ENCODE measurements at places on chromosomes 1 and 21.

GRCh38 chr1:147651466-147651865 lies 18.9 kb downstream of the ACP6 start:
- DNase-seq, result no peak

GRCh38 chr1:117646956-117647355 lies 41.1 kb downstream of the TENT5C start:
- DNase-seq, result no peak

GRCh38 chr1:82538876-82539275 lies 738.1 kb downstream of the ADGRL2 start:
- DNase-seq, result no peak

- DNase-seq, result no peak
Observed at GRCh38 chr1:36602184-36602583, 119.5 kb upstream of the CSF3R start.

DNA sequence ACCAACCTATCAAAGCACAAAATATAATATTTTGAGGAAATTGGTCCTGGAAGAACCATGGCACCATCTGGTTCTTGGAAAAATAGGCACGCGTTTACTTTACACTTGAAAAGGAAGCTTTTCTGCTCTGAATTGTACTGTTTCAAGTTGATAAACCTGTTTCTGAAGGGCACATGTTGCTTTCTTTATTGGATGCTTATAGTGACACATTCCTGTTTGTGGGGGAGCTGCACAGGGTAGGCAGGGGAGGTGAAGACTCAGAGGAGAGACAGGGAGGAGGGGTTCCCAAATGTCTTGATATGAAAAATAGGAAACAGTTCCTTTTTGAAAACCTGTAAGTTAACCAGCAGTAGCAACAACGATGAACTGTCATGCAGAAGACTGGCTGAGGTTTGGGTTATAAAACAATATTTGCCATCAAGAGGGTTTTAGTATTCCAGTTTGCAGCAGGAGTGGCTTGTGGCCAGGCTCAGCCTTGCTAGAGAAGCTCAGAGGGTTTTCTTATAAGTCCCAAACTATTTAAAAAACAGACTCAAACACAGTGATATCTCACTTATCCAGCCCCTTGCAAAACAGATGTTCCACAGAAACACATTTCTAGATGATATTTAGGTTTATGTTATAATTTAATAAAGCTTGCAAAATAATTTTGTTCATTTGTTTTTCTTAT lies 127.0 kb upstream of the MROH9 start:
- DNase-seq, result no peak

DNA sequence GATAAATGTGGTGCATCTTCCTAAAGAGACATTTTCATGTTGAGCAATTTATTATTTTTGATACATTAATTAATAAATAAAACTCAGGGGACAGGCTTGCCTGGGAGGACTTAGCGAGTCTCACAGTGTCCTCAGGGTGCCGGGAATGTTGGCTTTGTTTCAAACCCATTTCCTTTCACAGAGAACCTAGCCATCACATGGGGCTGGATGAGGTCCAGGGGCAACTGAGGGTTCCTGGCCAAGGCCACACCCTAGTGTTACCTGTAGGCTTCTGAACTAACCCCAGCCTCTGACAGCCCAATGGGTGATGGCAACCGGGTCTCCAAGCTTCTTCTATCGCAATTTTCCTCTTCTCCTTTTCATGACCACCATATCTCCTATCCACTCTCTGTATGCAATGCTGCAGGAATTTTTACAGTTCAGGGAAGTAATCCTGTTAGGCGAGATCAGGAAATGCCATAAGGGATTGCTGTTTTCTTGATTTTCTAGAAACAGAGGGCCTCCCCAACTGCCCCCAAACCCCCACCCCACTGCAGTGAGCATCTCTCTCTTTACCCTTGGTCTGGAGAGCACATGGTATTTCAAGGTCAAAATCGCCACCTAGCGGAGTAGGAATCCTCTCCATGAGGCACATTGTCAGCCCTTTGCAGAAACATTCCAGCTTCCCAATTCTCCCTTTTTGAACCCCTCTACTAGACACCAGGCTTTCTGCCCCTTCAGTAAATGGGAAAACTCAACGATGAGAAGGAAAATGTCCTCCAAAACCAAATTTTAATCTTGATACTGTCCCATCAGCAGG lies 22.1 kb upstream of the SMYD3 start:
- no peak for DNase-seq

DNA sequence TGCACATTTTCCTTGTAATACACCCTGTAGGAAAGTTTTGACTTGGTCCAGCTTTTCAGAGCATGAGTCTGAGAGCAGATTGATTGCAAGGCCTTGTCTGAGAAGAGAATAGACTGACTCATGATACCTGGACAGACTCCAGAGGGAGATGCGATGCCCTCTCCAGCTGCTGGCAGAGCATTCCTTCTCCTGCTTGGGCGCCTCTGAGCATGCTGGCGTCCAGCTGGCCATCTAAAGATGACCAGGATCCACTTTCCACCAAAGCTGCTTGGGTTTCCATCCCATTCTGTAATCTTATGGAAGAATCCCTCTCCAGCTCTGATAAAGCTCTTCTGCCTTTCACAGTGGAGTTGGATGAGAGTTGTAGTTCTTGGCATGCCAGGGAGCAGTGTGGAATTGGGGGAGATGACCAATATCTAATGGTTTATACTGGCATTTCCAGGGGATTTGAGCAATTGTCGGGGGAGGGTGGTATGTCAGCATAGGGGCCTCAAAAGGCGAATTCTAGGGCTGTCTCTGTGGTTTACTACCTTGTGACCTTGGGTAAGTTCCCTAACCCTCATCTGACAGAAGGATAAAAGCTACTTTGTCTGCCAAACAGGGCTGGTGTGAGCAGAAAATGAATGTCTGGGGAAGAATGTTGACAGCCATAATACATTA lies 19.5 kb downstream of the SZRD1 start:
- DNase-seq, result no peak

- no peak for DNase-seq
Observed at GRCh38 chr1:221440658-221441057, 301.2 kb downstream of the DUSP10 start.

DNA sequence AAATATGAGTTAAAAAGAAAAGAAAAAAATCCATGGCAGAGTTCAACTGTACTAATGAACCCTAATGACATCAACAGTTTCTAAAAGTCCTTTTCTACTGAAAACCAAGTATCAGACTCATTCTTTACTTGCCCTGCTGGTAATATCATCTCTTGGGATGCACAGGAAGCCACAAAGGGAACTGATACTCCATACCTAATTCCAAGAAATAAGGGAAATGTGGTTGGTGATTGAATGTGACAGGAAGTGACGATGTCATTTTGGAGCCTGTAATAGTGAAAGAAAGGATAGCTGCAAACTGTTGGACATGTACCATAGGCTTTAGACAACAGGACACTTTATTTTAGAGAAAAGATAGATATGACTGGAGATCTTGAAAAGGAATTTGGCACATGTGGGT lies 98.7 kb upstream of the VAV3 start:
- no peak for DNase-seq

DNA sequence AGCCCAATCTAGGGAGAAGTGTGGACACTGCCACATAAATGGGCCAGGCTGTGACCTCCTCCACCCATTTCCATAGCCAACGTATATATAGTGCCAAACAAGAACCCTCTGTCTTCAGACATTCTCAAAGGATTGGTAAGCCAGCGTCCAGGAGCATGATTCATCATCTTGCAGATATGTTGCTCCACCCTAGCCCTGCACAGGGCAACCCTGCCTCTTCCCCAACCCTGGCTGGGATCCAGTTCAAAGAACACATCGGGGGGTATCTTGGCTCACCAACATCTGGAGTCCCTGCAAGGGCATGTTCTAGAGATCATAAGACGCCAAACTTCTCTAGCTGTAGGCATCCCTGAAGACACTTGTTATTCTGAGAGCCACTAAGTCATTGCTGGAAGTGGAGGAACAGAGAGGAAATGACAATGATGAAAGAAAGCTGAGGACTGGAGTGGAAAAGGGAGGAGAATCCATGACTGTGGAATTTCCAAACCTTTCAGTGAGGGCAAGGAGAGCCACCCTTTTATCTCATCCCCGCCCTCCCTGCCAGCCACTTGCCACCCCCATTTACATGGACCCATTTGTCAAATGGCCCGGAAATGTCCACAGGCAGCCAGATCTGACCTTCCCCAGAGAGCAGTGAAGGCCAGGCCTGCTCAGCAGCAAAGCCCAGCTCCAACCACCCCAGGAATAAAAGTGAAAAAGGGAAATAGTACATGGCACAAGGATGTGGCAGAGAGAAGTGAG lies 144.1 kb upstream of the CTTNBP2NL start:
- no peak for DNase-seq

GRCh38 chr1:203278082-203278884 lies 27.0 kb upstream of the BTG2 start:
- peak; percentile 22 for DNase-seq

DNA sequence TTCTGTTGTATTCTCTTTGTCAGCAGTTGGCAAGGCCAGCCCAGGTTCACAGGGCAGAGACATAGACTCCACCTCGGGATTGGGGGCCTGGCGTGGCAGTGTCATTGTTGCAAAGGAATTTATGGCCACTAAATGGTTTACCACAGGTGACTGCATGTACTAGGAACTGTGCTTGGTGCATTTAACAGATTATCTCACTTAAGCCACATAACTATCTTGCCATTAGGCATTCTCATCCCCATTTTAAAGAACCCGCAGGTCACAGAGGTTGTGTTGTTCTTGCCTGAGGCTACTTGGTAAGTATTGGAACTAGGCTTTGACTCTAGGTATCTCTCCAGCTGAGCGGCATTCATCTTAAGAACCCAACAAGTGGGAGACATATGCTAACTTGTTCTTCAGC lies 9.7 kb downstream of the TLCD4 start:
- DNase-seq, result no peak

DNA sequence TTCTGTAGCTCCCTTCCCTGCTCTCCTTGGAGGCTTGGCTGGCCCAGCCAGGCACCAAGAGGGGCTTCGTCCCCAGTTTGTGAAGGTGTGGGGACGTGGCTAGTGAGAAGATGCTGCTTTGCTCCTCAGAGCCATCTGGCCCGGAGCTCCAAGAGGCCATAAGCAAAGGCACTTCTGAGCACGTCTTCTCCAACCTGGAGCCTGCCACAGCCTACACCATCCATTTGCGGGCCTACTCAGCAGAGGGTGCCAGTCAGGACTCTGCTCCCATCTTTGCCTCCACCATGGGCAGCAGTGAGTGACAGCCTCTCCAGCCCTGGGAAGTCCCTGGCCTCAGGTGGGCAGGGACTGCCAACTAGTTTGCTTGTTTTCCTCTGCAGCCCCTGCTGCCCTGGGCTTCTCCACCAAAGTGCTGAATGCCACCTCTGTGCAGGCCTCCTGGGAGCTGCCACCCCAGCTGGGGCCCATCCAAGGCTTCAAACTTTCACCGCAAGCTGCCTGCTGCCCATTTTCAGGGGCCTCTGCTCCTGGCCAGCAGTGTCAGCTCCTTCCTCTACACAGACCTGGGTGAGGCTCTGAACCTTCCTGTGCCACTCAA lies 25.9 kb downstream of the SLC27A3 start:
- no peak for DNase-seq

- DNase-seq, result no peak
Observed at GRCh38 chr1:197677752-197678295, 97.5 kb downstream of the DENND1B start.

- peak; percentile 92 for DNase-seq
Observed at GRCh38 chr1:24415334-24415909, at the start of gene NIPAL3. Gene NIPAL3, plus strand, starts transcription at chr1:24415802. Its CDS starts 3,746 bp downstream, at chr1:24419548.

DNA sequence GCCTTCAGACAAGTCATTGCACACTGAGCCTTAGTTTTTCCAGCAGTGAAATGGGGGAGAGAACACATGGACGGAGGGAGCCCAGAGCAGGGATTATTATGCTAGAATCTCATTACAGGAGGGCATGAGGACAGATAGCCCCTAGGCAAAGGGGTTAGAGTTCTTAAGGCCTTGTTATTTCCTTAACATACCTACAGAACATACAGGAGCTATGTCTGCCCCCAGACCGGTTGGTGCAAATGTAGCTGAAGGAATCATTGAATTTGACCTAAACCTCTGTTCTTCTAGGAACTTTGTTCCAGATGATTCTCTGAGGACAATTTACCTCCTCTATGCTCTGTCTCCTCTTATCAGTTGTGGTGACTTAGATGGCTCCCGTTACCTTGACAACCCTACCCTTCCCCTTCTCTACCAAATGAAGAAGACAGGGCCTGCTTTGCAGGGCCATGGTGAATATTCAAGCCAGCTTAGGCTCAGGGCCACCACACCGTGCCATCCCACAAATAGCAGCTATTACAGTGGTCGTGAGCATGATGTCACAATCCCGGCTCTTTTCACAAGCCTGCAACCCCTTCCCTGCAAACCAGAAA lies 156.9 kb downstream of the IGSF21 start:
- no peak for DNase-seq

- DNase-seq, result no peak
Observed at GRCh38 chr1:241787691-241788090, 60.3 kb upstream of the EXO1 start.

- DNase-seq, result no peak
Observed at GRCh38 chr1:195915826-195916225, 692.4 kb downstream of the KCNT2 start.

DNA sequence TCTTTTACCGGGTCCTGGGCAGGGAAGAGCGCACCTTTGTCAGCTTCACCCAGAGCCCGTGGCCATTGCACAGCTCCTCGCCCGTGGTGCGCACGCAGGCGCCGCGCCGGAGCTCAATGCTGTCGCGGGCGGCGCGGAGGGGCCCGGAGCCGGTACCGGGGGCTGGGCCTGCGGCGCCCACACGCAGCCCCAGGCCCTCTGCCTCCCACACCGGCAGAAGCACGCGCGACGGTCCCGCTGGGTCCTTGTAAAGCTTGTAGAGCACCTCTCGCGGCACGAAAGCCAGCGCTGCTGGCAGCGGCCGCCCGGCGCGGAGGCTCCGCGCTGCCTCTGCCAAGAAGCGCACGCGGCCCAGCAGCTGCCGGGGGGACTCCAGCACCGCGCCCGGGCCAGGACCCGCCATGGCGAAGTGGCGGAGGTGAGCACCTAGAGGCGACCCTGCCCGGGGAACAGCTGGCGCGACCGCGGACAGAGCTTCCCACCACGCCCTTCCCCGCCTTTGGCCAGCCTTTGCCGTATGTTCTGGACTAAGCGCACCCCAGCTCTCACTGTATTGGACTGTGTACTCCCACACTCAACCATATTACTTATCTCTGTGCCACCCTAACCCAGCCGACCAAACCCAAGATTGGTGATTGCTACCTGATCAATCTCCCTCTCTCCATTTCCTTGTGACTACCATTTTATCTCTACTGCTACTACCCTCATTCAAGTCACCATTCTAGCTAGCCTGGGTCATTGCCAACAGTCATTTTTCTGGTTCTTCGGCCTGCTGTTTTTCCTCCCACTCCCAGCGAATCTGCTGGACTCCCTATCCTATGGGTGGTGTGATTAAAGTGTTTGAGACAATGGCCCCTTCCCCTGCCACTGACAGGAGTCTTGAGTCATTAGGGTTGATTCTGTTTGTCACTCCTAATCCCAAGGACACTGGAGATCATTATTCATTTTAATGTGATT lies at the start of gene HECTD3:
TSS of gene HECTD3 (minus strand) at position 470 of the 957 bp plus-strand sequence. CDS start at position 403, 67 bp downstream.
- DNase-seq, result peak; percentile 90

GRCh38 chr1:39842836-39843235 lies 40.5 kb downstream of the TRIT1 start:
- DNase-seq, result no peak
